ENCODE measurements at places on chromosomes 3 and 15. TPM values are rescaled to one million over a fixed set of nuclear protein-coding genes. Genes with fewer than 3 reads are reported as not detected.

Gene GPR149
- not detected for total RNA-seq

DNA sequence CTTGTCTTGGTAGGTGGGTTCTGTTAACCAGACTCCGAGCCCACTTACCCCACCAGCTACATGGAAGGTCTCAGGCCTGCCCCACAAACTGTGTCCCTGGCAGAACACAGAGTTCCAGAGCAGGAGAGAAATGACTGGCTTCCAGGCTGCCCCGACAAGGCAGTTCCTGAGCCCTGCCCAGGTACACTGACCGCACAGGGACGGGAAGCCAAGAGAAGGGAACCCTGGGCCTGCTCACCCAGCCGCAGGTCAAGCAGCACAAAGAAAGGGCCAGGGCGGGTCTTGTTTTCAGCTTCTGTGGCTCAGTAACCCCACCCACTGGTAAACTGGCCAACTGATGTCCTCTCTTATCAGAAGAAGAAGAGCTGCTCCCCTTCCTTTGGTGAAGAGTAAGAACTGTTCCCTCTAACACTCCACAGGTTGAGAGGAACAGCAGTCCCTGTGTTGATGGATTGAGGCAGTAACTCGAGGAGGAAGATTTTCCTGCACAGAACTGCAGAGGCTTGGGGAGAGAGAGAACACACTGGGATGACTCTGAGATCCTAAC is 68.4 kb downstream of the CRTC3 start:
- DNase-seq, result no peak

Gene RETNLB
- total RNA-seq, result not detected

Gene SI
- not detected for total RNA-seq

Gene HCLS1
- total RNA-seq, result 0.57 TPM

DNA sequence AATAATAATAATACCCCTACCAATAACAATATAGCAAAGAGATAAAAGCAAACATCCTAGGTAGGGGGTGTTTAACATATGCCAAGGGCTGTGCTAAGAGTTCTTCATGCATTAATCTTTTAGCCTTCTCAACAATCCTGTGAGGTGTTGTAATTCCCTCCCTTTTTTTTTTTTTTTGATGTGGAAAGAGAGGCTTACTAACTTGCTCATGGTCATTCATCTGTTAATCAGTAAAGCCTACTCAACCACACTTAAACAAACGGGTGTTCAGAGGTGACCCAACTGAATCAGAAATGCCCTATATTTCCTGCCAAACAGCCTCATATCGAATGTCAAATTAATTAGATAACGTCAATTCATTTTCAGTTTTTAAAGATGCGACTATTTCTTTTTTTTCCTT is 232.1 kb downstream of the CTNNB1 start:
- DNase-seq, result no peak

DNA sequence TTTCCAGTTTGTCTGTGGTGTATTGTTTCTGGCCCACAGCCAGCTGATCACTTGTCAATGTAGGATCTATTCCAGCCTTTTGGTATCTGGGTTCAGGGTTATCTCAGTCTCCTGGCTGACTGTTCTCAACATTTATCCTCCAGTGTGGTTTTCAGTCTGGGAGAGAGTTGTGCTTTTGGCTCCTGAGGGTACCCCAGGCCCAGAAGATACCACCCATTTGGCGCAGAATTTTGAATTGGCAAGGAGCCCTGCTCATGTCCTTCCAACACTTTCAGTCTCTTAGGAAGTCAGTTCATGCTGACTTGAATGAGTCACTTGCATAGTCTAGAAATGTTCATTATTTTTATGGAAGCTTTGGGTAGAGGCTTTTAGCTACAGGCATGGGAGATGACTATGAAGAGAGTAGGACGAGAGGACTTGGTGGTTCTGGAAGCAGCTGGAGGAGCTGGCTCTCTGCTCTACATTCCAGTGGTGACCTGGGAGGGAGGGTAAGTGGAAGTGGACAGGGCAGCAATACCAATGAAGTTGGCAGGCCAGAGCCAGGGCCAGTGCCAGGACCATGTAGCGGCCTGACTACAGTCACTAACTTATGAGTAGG is 7.2 kb downstream of the POLR2H start:
- DNase-seq, result no peak

Gene AADAC
- not detected for total RNA-seq

DNA sequence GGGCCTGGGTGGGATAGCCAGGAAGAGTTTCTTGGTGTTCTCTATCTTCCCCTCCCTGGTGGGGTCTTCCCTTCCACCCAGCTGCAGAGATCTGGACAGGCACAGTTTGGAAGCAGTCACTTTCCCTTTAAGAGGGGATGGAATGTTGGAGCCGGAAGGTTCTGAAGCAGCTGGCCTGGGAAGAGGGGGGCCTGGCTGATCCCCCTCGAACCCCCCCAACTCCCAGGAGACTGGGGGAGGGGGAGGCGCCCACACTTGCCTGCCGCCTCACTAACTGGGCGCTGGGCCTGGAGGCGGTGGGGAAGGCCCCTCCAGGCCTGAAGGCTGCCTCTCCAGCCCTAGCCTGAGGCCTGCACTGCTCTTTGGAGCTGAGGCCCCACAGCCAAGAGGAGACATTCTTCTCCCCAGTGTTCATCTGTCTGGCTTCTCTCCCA is 1.4 kb downstream of the DVL3 start:
- peak; percentile 47 for DNase-seq

GRCh38 chr3:25563601-25564000 is 101.1 kb downstream of the TOP2B start:
- DNase-seq, result peak; percentile 50

- no peak for DNase-seq
These were observed 98.4 kb upstream of the PFN2 start for GRCh38 chr3:150069154-150069527.

Gene CPLX3
- not detected for total RNA-seq

Gene PPP1R2
- total RNA-seq, result 127 TPM

- no peak for DNase-seq
These were observed 11.1 kb upstream of the TSPAN3 start for GRCh38 chr15:77081971-77082370.

Gene ZNF660
- total RNA-seq, result 7.1 TPM

Gene UPK1B
- 1.0 TPM for total RNA-seq

GRCh38 chr15:37764733-37765191 is 169.7 kb upstream of the TMCO5A start:
- peak; percentile 81 for DNase-seq

- no peak for DNase-seq
These were observed 31.9 kb downstream of the ACAN start for GRCh38 chr15:88835119-88835518.

DNA sequence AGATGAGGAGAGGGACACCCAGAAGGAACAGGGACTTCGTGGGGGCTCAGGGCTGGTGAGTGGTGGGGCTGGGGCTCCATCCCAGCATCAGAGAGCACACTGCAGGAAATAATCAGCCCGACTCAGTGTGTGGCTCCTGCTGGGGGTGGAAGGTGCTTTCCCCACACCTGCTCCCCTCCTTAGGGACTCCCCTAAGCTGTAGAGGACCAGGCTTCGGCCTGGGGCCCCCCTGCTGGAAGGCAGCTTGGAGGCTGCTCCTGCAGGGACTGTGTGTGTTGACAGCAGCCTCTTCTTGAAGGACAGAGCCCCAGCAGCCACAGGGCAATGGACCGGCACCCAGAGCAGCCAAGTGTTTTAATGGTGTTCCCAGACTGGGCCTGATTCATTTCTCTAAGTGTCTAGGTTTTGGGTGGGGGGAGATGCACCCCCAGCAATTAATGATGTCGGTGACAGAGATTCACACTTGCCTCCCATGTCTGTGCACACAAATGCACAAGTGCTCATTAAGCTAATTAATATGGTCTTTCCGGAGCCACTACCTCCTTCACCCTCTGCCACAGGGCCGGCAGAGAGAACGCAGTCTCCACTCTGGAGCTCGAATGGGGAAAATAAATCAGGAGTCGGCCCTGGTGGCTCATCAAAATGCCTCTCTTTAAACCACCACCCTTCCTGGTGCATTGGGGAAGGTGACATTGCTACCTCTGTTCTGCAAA is 16.9 kb upstream of the FGD5 start:
- DNase-seq, result no peak

- DNase-seq, result no peak
These were observed 205.7 kb upstream of the ROBO1 start for GRCh38 chr3:79973482-79973881.

GRCh38 chr3:197495059-197495455 is 60.7 kb downstream of the BDH1 start:
- no peak for DNase-seq

Gene ALDH1L1
- 1.3 TPM for total RNA-seq

Gene GOLIM4
- total RNA-seq, result 149 TPM

Gene TM4SF1
- 0.80 TPM for total RNA-seq

- no peak for DNase-seq
These were observed 26.0 kb upstream of the VIPR1 start for GRCh38 chr3:42476225-42477125.

Gene PPM1L
- 13.5 TPM for total RNA-seq

DNA sequence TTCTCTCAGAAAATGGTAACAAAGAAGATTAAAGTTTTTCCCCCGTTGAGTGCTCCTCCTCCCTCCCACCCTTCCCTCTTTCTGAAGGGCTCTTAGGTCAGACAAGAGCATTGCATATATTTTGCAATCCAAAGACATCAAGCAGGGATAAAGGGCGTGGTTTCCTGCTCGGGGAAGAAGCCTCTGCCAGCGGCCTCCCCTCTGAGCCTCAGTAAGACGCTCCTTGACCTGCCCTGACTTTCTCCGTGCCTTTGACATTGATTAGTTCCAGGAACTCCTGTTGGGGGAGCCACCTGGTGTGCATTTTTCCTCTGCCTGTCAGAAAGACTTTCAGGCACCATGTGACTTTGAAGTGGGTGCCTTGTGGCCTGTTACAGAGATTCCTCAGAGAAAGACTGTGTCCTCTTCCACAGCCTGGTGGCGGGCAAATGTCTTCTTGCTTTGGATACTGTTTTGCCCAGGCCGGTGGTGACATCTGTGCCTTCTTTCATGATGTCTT is 87.2 kb upstream of the TBL1XR1 start:
- DNase-seq, result peak; percentile 80

DNA sequence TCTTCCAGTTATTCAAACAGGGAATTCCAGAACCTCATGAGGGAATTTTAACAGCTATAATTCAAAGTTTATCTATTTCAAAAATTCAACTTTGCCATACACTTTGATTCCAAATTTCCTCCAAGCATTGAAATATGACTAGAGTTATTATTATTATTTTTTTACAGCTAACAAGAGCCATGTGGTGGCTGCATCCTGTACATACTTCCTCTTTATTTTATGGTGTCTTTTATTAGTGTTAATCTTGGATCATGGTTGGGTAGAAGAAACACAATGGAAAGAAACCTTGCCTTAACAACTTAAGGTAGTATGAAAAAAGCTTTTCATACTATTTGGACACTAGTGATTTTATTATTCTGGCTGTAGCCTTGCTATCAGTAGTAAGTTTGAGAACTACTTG is 52.7 kb downstream of the TFG start:
- no peak for DNase-seq

DNA sequence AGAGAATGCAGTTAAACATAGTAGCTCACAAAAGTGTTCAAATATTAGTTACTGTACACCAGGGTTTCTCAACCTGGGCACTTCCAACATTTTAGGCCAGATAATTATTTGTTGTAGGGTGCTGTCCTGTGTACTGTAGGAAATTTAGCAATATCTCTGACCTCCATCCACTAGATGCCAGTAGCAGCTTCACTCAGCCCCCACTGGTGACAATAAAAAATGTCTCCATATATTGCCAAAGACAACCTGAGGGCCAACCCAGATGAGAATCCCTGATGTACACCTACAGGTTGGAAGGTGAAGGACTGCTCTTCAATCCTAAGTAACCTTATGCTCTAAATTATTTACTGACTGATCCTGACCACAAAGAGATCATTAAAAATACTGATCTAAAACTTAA is 32.5 kb downstream of the DCUN1D1 start:
- no peak for DNase-seq

- no peak for DNase-seq
These were observed 11.3 kb upstream of the KNL1 start for GRCh38 chr15:40582726-40583246.

- no peak for DNase-seq
These were observed 15.6 kb downstream of the IQCB1 start for GRCh38 chr3:121819236-121819635.

Gene THBS1
- total RNA-seq, result 55.2 TPM

Gene INKA1
- 5.9 TPM for total RNA-seq

DNA sequence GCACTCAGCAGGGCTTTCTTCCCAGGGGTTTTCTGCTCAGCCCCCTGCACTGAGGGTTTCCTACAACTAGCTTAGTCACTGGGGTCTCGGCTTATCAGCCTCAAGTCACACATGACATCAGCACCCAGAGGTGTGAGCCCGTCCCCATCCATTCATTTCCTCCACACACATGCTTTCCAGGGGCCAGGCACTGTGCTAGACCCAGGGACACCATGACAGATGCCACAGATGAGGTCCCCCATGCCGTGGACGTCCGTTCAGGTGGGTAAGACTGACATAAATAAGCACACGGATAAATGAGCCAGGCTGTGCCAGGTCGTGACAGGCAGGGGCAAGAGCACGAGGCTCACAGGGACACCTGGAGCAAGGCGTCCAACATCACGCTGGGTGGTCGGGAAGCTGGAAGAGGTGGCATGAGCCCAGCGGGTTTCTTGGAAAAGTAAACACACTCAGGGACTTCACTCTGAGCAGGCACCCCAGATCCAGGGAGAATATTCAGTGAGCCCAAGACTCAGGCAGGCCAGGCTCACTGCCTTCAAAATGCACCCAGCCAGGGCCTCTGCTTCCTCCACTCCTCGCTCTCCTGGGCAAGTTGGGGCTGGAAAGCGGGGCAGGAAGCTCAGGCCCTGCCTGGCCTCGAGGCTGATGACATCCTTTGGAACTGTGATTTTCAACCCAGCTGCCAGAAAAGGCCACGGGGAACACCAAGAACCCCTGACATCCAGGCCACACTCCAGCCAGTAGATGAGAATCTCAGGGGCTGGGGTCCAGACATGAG is 139.3 kb downstream of the CHSY1 start:
- DNase-seq, result no peak

- DNase-seq, result peak; percentile 44
These were observed 96.3 kb downstream of the ZNF385D start for GRCh38 chr3:21654662-21655061.

Gene FSIP1
- 0.42 TPM for total RNA-seq

Gene ANKUB1
- not detected for total RNA-seq

Gene LYSMD4
- 21.2 TPM for total RNA-seq

DNA sequence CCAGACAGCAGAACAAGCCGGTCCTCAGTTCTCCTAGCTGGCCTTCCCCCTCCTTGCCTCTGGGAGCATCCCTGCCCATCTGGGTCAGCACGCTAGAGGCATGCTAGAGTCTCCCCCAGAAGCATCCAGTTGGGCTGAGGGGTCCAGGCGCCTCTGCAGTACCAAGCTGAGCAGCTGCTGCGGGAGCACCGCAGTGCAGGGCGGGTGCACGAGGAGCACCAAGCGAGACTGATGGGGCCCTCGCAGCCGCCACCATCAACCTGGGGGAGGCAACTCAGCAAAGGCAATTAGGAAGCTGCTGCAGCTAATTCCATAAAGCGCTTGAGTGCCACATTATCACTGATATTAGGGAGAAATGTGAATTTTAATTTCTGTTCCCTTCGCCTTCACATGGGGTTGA is 12.4 kb downstream of the CACNA2D3 start:
- DNase-seq, result no peak

DNA sequence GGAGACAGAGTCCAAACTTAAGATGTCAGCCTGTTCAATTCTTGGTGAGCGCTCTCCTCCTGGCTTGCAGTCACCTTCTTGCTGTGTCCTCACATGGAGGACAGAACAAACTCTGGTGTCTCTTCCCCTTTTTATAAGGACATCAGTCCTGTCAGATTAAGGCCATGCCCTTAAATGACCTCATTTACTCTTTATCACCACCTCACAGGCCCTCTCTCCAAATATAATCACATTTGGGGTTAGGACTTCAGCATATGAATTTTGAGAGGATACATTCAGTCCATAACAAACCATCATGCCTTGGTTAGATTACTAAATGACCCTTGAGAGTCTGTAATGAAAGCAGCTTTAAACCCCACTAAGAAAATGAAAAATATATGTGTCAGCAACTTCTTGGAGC is 175.2 kb downstream of the TAFA4 start:
- DNase-seq, result no peak

Gene MKRN3
- not detected for total RNA-seq
